Suppressor macrophage treated with lipopolysaccharide for 4 hours (primary cell): ENCODE measurements at places on chromosomes 11 and 22.

- DNase-seq = no peak
Measured at GRCh38 chr22:38077595-38077994, 6.4 kb downstream of the SLC16A8 start.

GRCh38 chr11:3123761-3124733 is 41.1 kb downstream of the OSBPL5 start:
- peak; percentile 87 for DNase-seq

GRCh38 chr11:22089609-22090008 is 103.3 kb upstream of the ANO5 start:
- DNase-seq = no peak

GRCh38 chr11:61069427-61069826 is 32.9 kb upstream of the CD5 start:
- no peak for DNase-seq

DNA sequence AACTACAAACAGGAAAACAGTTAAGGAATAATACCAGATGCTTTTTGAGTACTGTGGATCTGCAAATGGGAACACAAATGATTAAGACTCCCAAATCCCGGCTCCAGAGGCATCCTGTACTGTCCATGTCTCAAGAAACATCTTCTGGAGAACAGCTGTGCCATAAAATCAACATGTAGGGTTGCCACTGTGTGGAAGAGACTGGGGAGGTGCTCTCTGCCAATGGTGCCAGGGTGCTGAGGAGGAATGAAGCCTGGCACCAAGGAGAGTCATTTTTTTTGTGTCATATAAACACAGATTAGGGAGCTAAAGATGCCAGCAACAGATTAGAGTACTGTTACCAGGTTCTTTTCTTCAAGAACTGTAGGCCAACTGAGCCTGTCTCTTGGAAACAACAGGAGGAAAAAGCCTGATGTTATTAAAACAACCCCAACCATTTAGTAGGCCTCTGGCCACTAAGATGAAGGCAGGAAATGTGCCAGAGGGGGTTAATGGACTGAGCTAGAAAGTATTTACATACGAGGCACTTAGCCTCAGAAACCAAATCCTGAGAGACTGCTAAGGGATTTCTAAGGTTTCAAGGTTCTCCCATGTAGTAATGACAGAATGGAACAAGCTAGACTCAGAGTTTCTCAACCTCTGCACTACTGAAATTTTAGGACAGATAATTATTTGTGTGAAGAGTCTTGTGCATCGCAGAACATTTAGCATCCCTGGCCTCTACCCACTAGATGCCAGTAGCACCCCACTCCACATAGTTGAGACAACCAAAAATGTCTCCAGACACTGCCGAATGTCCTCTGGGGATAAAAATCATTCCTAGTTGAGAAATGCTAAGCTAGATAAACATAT is 54.6 kb upstream of the CHRM4 start:
- no peak for DNase-seq

GRCh38 chr11:73313652-73314051 is 5.6 kb downstream of the ARHGEF17 start:
- DNase-seq = peak; percentile 37

DNA sequence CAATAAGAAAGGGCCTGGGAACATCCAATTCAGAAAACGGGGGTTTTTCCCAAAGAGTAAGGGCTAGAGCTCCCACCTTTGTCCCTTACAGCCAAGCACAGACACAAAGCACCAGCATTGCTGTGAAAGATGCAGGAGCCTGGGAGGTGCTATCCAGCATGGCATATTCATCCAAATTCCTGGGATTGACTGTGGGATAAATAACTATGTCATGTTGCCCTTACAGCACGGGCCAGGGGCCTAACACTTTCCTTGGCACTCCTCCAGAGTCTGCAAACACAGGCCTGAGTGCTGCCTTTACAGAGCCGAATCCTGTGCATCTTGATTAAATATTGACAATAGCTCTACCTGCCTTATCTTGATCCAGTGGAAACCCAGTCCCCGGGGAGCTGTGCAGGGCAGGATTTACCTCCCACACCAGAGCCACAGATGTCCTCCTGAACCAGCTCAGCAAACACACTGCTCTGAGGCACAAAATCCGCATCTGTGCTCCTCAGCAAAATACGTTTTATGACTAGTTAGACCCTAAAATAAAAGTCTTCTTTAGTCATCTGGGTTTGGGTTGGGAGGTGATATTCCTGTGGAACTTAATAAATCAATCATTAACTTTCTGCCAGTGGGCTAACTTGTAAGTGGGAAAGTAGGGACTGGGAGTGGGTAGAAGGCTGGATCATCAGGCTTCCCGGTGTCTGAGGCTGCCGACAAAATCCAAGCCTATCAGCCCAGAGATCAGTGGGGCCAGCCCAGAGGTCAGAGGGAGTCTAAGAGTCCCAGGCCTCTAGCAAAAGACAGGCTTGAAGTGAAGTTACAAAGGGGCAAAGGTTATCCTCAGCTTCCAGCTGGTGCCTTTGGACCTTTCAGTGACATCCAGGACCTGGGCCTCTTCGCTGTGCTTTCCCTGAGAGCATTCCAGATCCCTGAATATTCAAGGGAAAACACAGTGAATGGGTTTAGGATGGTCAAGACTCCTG is 36.5 kb downstream of the POU2AF3 start:
- no peak for DNase-seq

DNA sequence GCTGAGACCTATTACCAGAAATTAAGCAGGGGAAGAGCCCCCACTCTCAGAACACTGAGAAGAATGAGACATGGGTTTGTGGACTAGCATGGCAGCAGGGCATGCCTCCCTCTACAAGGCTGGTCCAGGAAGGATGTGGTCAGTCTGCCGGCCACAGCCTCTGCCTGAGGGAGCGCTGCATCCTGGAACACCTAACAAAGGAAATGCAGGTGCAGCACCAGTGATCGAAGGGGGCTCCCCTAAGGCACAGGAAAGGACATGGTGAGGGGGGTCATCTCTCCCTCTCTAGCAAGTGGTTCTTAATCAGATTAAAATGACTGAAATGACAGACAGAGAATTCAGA is 40.6 kb upstream of the ARL14EP start:
- DNase-seq = no peak

GRCh38 chr11:65903068-65903481 is 2.9 kb upstream of the FOSL1 start:
- DNase-seq = no peak

DNA sequence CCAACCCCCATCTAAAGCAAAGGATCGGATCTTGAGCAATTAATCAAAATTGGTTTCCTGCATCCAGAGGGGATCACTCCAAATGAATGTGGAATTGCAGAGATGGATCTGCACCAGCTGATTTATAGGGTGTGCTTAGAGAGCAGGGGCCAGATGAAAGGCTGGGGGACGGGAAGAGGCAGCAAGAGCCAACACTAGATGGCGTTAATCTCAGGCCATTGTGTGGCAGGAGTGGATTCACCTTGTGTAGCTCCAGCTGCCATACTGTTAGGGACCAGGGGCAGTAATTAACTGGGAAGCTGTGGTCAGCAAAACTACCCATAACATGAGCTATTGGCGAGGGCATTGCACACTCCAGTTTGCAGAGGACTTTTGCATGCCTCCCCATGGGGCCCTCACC is 35.6 kb downstream of the SERPINH1 start:
- peak; percentile 36 for DNase-seq

DNA sequence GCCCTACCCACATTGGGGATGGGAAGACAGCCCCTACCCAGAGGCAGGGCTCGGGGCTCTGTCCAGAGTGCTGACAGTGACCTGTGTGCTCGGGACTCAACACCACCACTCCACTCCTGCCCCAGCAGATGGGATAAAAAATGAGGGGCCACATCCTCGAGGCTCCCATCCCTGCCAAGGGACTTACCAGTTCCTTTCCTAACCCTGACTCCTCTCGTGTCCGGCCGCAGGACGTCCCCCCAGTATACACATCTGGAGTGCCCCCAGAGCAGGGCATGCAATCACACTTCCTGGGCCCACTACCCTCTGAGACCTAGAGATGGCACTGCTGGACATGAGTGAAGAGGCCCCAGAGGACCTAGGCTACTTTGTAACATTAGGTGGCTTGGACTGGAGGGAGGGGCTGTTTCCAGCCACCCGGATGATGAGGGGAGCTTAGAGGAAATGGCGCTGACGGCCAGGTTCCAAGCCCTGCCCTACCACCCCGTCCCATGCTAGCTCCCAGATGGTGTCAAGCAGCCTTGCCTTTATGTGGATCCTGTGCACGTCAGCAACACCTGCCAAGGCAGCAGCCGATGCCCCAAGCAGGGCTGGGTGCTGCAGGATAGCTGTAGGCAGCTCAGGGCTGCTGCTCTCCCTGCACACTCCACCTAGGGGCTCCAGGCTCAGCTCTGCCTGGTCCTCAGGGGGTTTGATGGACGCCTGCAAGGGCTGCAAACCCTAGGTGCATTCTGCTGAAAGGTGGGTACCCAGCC is 86.6 kb downstream of the DGCR2 start:
- DNase-seq = no peak

- peak; percentile 41 for DNase-seq
Measured at GRCh38 chr11:115926138-115926537, 421.9 kb upstream of the CADM1 start.

DNA sequence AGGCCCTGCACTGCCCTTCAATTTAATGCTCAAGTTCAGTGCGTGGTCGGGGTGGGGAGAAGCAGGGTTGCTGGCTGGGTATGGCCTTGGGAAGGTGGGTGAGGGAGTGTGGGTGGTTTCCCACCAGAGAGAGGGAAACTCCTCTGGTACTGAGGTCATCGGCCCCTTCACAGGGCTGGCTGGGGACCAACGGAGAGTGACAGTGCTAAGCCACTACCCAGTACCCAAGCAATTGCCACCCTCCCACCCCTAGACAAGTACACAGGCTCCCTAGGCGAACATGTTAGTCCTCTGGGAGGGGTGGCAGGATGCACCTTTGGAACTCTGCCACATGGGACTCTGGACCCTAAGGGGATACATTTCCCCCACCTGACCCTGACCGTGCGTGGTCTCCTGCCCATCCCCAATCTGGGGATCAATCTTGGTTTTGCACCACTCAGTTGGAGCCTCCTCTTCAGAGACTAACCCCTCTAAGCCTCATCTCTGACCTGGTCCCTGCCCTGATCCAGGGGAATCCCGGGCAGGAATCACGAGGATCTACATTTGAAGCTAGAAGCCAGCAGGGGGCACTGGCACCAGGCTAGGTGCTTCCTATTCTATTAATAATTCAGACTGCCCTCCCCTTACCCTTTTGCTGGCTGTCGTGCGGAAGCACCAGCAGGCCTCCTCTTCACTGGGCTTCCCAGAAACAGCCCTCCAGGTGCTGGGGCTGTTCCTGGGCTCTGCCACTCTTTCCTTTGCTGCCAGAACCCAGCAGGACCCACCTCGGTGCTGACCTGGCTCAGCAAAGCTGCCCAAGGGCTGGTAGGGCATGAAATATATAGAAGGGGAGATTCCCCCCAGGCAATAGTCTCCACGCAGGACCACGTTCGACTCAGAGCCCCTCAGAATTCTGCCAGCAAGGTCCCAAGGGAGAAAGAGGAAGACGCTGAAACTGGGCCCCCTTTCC is 377.7 kb downstream of the TENM4 start:
- DNase-seq = peak; percentile 23
